NCI-H1092 treated with DMSO at 0.1 percent for 48 hours (cell line): ENCODE measurements at places on chromosomes 2 and 18.

GRCh38 chr18:47528343-47528742 lies 276.9 kb upstream of the SKOR2 start:
- DNase-seq, result no peak

DNA sequence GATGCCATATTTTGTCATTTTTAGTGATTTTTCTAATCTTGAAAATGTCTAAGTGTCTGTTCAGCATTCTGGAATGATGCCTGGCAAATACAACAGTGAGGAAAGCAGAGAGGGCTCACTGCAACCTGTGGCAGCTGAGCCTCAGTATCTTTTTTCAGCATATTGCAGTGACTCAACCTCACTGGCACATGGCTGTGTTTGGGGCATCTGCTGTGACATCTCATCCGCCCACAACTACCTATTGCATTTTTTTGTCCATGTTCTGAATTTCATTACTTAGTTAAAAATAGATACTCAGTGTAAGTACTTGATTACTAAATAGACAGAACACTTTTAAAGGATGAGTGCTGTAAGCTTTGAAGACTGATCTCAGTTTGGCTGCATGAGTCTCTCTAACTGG lies 10.7 kb downstream of the BABAM2 start:
- no peak for DNase-seq

DNA sequence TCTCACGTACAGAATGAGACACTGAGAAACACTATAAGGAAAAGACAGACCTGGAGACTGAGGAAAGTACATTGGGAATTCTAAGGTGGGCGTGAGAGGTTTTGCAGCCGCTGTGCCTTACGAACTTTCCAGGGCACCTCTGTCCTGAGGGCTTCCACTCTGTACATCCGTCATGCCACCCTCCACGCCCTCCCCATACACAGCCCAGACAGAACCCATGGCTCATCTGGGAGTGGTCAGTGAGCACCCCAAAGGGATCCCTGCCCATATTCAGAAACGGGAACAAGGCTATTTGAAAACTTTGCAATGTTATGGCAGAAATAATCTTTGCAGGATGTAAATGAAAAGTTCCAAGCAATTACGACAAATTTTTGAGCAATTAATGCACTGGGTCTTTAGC lies 95.4 kb upstream of the ZNF532 start:
- no peak for DNase-seq

DNA sequence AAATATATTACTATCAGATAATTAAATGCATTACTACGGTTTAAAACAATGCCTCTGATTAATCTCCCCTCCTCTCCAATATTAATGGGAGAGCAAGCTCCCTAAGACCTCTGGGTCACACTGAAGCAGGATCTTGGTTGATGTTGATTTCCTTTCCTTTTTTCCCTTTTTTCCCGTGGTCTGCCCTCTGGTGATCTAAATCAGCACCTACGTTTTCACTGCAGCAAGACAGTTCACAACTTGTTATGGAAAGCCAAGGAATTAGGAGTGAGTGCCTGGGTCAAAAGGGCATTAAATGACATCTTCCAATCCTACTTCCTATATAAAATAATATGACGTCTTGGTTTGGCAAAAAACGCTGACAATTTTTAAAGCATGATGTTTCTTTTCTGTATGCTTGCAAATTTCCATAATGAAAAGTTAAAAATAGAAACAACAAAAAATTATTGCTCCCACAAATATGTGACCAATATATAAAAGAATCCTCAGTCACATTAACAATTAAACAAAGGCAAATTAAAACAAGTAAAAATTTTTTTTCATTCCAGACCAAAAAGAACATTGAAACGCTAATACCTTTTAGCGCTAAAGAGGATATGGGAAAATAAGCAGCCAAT lies 7.9 kb upstream of the CFAP36 start:
- peak; percentile 27 for DNase-seq

GRCh38 chr2:239035997-239036731 lies 188.3 kb downstream of the TWIST2 start:
- DNase-seq, result no peak

DNA sequence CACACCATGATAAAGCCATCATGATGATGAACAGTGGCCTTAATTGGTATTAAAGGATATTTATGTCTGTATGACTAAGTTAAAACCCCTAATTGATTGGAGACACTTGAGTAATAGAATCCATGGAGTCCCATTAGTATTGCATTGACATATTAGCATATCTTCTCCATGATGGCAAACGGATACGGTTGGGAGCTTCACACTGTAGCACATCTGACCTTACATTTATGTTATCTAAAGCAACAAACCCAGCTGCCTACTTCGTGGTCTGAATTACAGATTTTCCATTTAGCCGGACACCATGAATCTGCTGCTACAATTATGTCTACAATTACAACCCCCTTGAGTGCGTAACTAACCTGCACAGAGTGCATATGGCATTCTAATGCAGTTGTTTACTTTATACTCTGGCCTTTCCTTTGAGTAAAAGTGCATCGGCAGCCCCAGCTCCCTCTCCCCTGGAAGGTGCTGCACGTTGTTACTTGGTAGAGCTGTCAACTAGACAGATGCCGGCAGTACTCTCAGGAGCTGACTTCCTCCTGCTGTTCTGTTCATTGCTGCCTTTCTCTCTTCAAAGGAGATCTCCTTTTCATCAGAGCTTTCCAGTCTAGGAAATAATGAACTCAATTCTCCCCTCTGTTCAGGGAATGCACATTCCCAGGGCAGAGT lies 92.1 kb downstream of the LRRC30 start:
- peak; percentile 3 for DNase-seq

- DNase-seq, result peak; percentile 72
Observed at GRCh38 chr18:52553441-52553840, 213.4 kb downstream of the DCC start.

DNA sequence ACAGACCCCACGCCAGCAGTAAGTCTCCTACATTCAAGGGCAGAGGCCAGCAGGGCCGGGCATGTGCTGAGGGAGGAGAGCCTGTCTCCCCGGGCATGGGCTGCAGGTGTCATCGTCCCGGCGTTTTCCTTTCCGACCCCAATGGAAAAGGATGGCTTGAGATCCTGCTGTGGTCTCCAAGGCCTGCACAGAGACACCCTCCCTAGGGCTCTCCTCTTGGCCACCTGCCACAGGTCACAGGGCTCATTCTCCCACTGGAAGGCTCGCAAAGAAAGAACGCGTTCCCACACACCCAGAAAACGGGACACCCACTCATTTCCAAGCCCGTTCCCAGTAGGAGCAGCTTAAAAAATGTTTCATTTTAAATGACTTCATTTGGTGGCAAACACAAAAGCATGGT lies 41.0 kb downstream of the DIPK1C start:
- no peak for DNase-seq

DNA sequence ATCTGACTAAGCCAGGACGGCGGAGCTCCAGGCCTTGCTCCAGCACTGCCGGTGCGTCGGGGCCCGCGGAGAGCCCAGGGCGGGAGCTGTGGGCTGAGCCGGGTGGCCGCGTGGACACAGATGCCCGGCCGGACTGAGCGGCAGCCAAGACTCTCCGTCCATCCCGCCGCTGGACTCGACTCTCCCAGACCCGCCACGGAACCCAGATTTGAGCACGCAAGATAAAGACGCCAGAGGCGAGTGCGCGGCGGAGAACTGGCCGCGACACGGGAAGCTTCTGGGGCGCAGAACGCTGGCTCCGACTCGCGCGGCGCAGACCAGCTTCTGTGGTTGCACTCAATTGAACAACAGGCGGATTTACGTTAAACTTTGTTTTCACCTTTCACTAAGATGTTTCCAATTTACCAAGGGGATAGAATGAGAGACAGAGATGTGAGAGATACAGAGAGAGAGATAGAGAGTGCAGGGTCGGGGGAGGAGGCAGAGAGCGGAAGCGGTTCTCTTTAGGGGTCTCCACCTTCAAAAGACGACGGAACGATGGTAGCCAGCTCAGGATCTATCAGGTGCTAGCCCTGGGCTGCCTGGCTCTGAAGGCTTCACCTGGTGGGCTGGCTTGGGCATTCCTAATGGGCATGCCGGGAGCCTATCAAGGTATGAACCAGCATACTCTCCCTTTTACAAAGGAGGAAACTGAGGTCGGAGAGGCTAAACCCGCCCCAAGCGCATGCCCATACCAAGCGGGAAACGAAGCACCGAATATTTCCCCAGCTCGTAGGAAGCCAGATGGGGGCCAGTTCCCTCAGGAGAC lies 10.4 kb upstream of the EN1 start:
- DNase-seq, result no peak

- DNase-seq, result no peak
Observed at GRCh38 chr2:179636100-179636980, 225.1 kb downstream of the ZNF385B start.

GRCh38 chr2:177165721-177166711 lies 46.6 kb upstream of the HNRNPA3 start:
- DNase-seq, result peak; percentile 32

DNA sequence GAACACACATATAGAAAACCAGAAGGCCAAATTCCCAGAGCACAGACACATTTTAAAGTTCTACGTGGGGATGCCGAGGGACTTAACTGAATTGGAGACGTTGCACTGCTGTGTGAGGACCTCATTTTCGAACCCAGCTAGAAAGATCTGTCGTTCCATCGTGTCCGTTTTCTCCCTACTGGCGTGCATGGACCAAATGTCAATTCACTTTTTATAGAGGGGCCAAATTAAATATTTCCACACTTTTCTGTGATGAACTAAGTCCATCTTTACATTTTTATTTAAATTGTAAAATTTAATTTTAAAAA lies 692 bp upstream of the TSHZ1 start:
- no peak for DNase-seq

- no peak for DNase-seq
Observed at GRCh38 chr18:42242758-42243157, 287.7 kb downstream of the PIK3C3 start.

DNA sequence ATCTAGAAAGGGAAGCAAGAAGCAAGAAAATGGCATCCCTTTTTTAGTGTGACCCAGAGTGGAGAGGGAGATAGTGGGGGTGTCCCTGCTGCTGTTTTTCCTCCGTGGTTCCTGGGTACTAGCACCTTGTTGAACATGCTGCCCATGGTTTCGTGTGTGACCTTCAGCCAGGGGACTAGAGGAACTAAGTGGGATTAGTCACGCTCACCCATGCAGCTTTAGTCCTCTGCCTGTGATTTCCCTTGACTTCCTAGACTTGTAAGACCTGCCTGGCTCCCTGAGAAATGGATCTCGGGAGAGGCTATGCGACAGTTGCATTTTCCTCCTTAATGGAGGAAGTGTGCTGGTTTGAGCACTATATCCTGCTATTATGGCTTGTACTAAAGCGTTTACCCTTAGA lies 471.4 kb downstream of the DCDC2C start:
- DNase-seq, result no peak

DNA sequence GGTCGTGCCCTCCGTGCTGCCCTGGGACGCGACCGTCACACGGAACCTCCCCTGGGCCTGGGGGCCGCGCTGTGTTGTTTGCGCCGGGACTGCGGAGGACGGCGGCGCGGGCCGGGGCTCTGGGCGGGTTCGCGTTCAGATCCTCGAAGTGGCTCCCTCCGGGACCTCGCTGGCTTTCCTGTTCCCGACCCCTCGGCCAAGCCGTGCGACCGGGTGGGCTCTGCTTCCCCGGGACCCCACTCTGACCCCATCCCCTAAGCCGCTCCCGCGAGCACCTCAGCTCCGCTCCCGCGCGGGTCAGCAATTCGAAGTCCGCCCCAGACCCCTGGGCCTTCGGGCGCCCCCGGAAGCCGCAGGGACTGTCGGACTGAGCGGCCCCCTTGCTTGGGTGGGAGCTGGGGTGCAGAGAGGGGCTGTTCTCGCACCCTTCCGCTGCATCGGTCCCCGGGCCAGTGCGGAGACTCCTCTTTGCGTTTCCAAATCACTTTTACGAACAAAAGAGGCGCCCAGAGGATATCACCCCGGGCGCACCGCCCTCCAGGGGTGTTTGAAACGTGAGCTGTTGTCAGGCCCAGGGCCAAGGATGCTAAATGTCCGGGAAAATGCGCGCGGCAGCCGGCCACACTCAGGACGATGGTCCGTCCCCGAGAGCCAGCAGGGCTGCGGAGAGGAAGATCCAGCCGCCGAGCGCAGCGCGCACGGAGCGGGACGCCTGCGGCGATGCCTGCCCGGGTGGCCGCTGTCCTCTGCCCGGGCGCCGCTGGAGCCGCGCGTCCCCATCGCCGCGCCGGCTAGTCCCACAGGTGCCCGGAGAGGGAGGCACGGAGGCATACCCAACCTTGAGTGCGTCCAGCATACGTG lies 73.5 kb downstream of the ZCCHC2 start:
- peak; percentile 11 for DNase-seq

- DNase-seq, result peak; percentile 17
Observed at GRCh38 chr2:160317181-160318099, 117.4 kb upstream of the ITGB6 start.

- no peak for DNase-seq
Observed at GRCh38 chr2:239762655-239763269, 262.4 kb downstream of the NDUFA10 start.

DNA sequence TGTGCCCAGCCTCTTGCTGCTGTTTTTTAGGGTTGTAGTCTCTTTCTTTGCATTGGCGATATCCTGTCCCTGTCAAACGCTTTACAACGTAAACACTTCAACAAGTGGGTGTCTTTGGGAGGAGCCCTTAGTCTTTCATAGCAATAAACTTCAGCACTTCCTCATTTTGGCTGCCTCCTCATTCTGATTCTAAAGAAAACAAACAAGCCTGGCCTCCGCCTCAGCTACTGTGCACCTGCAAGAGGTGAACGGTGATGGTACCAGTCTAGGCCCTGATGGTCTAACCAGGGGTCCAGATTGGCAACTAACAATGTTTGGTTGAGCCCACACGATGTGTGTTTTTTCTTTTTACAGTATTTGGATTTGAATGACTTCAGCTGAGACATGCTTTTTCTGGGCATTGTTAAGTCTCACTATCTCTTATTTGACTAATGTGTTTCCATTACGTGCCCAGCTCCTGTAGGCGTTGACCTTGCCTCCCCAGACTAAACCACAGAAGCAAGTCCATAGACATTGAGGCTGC lies 53.2 kb upstream of the CUL3 start:
- DNase-seq, result no peak

GRCh38 chr2:201452058-201452921 lies 750 bp downstream of the STRADB start:
- DNase-seq, result peak; percentile 51

DNA sequence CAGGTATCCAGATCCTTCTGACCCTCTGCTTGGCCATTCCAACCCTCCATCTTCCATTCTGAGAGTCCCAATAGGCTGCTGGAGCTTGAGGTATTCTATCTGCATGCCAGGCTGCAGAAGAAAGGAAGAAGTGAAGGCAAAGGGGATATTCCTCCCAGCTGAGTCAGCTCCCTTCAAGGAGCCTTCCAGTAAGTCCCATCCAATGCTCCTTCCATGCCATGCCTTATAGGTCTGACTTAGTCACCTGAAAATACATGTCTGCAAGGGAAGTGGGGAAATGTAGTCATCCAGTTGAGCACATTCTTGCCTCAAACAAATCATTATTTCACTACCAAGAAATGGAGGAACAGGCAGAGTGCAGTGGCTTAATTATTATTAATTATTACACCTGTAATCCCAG lies 464.6 kb downstream of the CNTNAP5 start:
- no peak for DNase-seq

GRCh38 chr2:105843476-105844374 lies 99.0 kb downstream of the NCK2 start:
- no peak for DNase-seq

DNA sequence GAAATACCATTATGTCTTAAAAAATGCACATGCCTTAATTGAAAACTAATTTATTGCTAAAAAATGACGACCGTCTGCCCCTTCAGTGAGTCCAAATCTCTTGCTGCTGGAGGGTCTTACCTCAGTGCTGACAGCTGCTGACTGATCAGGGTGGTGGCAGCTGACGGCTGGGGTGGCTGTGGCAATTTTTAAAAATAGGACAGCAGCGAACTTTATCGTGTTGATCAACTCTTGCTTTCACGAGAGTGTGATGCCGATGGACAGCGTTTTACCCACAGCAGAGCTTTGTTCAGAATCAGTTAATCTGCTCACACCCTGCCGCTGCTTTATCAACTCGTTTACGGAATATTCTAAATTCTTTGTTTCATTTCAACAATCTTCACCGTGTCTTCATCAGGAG lies 21.2 kb upstream of the CTDP1 start:
- DNase-seq, result no peak
